Activated gamma-delta T cell treated with anti-CD3 and anti-CD28 coated beads, Interleukin-2, amount 50 U/mL, for 16 hours (primary cell): ENCODE measurements at places on chromosomes 3 and 15.
A peak's percentile ranks its signal among the peaks of the same experiment; 100 is the strongest.

DNA sequence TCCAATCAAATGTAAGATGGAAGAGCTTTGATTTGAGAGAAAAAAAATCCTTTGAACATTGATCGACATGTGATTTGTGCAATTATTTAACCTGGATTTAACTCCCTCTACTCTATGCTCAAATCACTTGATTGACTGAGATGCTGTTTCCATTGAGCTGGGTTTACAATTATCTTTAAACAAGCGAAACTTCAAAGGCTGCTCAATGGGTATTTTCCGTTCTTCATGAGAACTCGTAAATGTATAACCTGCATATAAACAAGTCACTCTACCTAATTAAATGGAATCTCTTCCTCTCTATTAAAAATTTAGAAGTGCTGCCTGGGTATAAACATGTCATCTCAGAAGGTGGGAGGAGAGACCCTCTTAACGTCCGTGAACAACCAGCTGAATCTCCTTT lies 71.9 kb downstream of the ANXA2 start:
- no peak for DNase-seq

DNA sequence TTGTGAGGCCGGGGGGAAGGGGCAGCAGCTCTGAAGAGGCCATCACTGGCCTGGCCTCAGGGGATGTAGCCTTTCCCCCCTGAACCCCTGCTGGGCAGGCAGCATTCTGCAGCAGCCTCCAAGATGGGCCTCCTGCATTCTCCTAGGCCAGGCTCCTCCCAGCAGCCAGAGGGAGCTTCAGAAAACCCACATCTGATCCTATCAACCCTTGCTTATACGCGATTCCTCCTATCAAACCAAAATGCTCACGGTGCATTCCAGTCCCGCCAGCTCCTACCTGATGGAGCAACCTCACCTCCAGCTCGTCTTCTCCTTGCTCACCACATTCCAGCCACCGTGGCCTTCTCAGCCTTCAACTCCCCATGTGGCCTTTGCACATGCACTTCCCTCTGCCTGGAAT lies 85.7 kb downstream of the MEGF11 start:
- DNase-seq: no peak

DNA sequence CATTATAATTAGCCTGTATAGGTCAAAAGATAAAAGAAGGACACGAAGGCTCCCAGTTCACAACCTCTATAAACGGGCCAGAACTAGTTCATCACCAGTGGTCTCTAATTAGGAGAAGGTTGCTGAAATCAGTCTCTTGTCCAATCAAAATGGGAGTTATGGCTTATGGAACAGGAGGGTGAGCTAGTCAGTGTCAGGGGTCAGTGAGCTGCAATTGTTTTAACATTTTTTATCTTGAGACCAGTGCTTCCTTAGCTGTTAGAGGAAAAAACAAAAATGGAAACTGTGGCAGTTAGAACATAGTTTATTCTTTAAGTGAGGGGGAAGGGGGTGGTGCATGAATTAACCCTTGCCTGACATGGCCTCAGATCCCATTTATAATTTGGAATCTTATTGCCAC lies 141.7 kb downstream of the KCNMB2 start:
- no peak for DNase-seq

- DNase-seq: no peak
Observed at GRCh38 chr15:95108673-95109072, 877.3 kb downstream of the MCTP2 start.

GRCh38 chr15:82398785-82399184 lies 30.8 kb upstream of the GOLGA6L9 start:
- DNase-seq: no peak

GRCh38 chr3:52537726-52538421 lies 1.5 kb downstream of the UQCC5 start:
- DNase-seq: no peak

DNA sequence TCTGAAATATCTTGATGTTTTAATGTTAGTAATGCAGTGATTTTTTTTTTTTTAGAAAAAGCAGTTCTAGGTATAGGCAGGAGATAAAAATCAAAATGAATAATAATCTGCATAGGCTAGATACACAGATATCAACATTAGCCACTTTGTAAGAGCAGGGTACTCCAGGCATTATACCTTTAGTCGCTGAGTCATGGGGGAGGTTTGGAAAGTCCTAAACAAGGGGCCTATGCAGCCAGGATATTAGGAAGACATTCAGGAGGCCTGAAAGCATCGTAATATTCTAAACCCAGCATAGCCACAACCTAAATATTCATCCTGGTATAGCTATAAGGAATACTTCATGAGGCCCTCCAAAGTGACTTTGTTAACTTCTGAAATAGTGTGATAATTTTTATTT lies 258.1 kb upstream of the NECTIN3 start:
- no peak for DNase-seq

DNA sequence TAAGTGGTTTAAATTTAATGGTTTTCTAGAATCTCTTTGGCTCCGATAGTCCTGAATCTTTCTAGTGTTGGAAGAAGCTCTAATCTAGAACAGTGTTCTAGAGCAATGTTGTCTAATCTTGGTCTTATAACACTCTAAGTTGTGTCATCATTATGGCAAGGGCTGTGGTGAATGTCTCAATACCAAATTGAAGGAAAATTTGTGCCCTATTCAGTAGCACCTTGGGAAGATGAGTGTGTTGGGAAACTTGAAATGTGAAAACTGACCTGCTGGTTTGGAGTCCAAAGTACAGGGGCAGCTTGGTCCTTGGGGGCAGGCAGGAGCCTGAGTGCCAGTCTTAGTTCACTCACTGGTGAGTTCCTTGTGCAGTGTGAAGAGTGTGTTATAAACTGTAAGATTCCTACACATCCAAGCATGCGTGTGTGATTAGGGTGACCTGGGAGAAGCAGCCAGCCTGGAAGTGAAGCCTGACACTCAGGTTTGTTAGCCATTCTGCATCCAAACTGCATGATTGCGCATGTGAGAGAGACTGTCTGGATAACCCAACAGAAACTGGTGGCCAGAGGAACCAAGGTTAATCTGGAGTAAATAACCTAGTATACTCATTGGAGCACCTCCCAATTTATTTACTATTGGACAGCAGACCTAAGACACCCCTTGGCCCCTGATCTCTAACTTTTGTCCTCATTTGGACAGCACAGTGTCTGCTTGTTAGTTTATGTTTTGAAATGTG lies 14.6 kb downstream of the ZNF592 start:
- DNase-seq: no peak

DNA sequence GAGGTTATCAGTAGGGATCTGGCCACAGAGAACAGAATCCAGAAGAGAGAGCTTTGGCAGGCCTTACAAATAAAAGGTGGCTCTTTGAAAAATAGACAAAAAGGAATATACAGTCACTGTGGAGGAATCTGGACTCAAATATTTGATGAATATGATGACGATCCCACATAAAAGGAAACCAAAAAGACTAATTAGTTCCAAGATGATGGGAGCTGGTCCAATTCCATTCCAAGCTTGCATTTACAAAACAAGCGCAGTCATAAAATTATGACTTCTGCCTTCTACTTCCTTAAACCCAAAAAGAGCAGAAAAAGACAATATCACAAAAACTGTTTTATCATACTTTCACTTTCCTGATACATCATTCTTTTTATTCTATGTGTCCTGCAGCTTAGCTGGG lies 285.8 kb downstream of the DIPK2A start:
- DNase-seq: no peak

DNA sequence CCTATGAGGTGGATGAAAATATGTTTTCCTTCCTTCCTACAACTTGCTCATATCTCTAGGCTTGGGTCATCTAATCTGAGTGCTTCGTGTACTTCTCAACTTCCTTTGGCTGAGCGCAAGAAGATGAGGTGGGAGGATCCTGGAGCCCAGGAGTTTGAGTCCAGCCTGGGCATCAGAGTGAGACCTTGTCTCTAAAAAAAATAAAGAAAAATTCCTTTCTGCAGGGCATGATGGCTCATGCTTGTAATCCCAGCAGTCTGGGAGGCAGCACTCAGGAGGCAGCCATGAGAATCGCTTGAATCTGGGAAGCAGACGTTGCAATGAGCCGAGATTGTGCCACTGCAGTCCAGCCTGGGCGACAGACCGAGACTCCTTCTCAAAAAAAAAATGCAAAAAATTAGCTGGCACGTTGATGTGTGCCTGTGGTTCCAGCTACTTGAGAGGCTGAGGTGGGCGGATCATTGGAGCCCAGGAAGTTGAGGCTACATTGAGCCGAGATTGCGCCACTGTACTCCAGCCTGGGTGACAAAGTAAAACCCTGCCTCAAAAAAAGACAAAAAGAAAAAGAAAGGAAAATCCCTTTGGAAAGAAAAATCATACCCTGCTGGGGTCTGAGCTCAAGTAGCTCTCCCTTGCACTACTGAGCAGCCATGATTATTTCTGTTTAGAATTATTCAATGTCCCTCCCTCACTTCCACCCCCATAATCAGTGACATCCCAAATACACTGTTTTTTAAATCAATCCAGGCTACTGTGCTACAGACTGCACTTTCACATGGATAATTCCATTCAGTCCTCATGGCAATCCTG lies 28.0 kb upstream of the RAB11A start:
- no peak for DNase-seq

DNA sequence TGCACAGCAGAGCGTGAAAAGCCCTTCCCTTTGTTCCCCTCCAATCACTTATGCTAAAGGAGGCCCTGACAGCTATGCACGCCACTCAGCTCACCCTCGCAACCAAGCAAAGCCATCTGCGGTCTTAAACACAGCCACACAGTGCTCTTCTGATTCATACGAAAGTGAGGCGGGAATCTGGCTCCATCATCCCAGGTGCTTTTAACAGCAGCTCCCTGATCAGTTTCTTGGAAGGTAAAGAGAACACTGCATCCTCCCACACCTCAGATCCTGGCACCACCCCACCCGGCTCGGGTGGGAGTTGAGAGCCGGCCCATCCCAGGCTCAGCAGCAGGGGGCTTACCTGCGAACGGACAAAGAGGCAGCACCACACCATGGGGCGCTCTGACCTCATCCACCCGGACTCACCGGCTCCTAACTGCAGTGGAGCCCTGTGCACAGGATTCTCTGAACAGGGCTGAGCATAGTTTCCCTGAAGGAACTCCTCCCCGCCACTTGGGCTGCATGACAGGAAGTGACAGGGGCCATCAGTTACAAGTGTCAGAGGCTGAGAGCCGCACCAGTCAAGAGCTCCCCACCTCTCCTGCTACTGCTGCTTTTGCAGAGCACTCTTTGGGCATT lies 114.3 kb upstream of the ARHGEF3 start:
- peak; percentile 49 for DNase-seq

GRCh38 chr3:185813205-185813604 lies 11.6 kb downstream of the IGF2BP2 start:
- no peak for DNase-seq

DNA sequence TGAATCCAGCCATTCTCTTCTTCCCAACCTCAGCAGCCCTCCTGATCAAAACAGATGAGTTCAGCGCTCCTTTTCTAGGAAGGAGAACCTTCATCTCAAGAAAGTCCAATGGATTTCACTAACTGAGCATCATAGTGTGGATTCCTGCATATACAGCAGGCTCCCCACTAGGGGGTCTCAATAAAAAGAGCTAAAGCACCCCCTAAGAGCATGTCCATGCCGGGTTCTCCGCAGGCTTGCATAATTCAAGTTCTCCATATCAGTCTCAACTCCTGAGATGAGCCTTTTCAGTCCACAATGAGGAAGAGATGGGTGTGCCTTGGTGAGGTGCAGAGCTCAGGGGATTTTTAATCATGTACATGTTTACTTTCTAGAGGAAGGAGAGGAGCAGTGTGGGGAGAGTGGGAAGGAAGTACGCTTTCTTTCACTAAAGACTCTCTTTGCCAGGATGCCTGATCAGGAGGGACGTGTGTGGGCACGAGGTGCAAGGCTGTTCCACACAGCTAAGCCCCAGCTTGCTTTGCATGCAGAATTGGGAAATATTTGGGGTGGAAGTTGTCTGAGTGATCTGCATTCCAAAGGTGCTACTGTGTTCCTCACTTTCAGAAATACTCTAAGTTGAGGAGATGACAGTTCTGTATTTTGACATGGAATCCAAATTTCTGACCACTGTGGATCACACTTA lies 563.5 kb downstream of the OCA2 start:
- no peak for DNase-seq

DNA sequence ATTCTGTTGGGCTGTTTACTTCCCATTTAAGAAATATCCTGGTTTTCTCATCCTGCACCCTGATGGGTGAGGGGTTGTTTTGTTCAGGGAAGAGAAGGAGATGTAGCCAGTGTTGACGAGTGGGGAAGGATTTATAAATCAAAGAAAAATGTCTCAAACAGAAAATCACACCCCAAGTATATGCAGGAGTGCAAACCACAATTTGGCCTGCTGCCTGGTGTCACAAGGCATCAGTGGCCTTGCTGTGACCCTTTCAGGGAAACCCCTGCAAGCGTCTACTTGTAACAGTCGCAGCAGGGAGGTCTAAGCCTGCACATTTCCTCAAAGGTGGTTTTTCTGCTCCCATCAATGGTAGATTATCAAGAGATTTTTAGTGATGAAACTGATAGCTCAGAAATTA lies 132.6 kb upstream of the LRRN1 start:
- DNase-seq: no peak

- DNase-seq: peak; percentile 26
Observed at GRCh38 chr15:59522988-59523461, 85.0 kb downstream of the FAM81A start.

GRCh38 chr3:195872800-195873199 lies 35.6 kb downstream of the TNK2 start:
- no peak for DNase-seq

DNA sequence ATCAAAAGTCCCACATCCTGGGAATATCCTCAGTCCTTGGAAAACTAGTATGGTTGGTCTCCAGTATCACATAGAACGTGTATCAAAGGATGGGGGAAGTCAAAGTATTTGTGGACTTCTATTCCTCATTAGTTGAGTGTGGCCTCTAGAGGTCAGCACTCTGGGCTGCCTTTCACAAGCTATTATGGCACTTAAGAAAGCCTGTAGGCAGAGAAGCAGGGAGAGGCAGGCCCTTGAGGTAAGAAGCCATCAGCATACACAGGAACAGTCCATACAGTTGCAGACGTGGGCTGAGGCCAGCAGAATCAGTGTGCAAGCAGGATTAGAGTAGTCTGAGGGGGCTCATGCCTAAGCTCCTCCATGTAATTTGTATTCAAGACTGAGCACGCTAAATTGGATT lies 341.7 kb downstream of the CLSTN2 start:
- no peak for DNase-seq

- no peak for DNase-seq
Observed at GRCh38 chr3:111210866-111211564, 139.4 kb downstream of the NECTIN3 start.
